ENCODE measurements at places on chromosomes 7 and 10. TPM values are rescaled to one million over a fixed set of nuclear protein-coding genes. Genes with fewer than 3 reads are reported as not detected.

DNAJB12 gene
- total RNA-seq, result 46.4 TPM

- no peak for DNase-seq
Observed at GRCh38 chr10:51743146-51743545, 43.8 kb upstream of the CSTF2T start.

DNA sequence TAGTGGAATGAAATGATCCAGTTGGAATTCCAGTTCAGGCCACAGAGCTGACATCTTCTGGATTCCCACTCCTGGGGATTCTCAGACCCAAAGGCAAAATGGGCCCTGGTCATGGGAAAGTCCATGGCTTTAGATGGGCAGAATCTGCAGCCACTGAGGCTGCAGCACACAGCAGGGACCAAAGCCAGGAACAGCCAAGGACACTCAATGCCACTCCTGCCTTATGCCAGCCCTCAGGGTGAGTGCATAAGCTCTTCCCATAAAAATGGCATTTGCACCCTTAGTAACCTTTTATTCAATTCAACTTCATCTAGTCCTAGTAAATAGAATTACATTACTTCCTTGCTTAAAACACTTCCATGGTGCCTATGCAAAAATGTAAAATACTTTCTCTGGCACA, 274.4 kb downstream of the KCNMA1 start:
- no peak for DNase-seq

GRCh38 chr10:60521974-60522405, 132.3 kb upstream of the ANK3 start:
- no peak for DNase-seq

DNA sequence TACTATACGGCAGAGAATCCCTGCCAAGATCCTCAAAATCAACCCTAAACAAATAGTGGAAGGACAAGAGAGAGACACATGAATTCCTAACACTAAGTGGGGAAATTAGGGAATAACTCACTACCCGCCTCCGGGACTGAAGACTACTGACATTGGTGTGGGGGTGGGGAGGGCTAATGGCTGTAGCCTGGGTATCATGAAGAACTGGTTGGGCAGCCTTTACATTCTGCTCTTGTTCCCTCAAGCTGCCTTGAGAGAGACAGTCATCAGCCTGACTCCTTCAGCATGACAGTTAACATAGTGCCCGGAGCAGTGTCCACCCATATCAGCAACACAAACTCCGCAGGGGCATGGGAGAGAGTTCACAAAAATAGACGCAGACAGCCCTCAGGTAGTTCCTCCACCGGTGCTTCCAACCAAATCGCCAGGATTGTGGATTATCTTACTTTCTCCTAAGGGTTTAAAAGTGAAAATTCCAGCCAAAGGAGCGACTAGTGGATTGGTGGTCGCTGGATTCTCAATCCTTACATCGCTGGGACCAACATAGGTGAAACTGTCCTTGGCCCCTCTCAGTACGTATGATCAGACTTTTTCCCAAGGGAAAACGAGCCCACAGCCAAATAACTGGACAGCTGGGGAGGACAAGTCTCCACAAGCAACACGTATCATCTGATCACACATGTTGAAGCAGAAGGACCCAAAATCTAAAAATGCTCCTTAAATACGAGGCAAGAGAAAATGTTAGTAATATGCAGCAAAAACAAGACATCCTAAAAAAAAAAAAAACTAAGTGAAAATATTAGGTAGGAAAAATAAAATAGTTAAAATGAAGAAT, 22.6 kb downstream of the TMEM254 start:
- DNase-seq, result no peak

DNA sequence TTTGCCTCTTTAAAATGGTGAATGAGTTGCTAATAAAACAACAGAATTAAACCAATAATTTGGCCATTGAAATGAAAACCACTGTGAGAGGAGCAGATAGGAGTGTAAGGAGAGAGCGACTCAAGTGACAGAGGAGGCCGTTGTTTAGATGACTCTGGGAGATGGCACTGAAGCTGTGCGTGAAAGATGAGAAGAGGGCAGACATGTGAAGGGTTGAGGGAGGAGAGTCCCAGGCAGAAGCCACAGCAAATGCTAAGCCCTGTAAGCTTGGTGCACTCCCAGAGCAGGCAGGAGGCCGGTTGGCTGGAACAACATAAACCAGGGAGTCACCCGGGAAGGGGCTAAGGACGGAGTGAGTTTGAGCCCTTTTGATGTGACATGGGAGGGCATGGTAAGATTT, 814 bp upstream of the OPALIN start:
- no peak for DNase-seq

- no peak for DNase-seq
Observed at GRCh38 chr10:88833723-88834122, 17.9 kb downstream of the ANKRD22 start.

RBM33 gene
- total RNA-seq, result 27.0 TPM

- no peak for DNase-seq
Observed at GRCh38 chr10:83343676-83344075, 795.6 kb upstream of the GHITM start.

DNA sequence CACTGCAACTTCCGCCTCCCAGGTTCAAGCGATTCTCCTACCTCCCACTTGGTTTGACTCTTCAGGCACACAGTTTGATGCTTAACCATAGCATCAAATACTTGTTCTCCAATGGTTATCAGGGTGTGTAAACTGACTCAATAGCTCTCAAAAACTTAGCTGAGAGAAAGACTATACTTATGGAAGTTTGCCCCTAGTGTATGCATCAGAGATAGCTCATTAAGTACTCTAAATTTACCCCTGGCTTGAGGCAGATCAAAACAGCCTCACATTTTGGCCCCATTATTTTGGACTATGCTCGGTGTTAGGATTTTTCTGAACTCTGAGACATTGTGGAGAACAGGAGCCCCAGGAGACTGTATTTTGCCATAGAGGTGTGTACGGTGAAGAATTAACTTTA, 40.8 kb upstream of the SLC35B4 start:
- no peak for DNase-seq
